CD4-positive, alpha-beta T cell treated with Interleukin-12 subunit alpha and Interleukin-12 subunit beta, for 1 hour (primary cell): ENCODE measurements at places on chromosomes 3 and 15.
A peak's percentile ranks its signal among the peaks of the same experiment; 100 is the strongest.

GRCh38 chr3:77370413-77370812, 330.5 kb downstream of the ROBO2 start:
- no peak for DNase-seq

GRCh38 chr3:176512037-176512436, 685.2 kb downstream of the TBL1XR1 start:
- DNase-seq: no peak

GRCh38 chr15:56984681-56985481, 66.4 kb downstream of the TCF12 start:
- no peak for DNase-seq

- DNase-seq: no peak
These were observed 294.8 kb upstream of the NR2E3 start for GRCh38 chr15:71515375-71516186.

GRCh38 chr3:33848624-33849347, 50.4 kb downstream of the PDCD6IP start:
- peak; percentile 7 for DNase-seq

DNA sequence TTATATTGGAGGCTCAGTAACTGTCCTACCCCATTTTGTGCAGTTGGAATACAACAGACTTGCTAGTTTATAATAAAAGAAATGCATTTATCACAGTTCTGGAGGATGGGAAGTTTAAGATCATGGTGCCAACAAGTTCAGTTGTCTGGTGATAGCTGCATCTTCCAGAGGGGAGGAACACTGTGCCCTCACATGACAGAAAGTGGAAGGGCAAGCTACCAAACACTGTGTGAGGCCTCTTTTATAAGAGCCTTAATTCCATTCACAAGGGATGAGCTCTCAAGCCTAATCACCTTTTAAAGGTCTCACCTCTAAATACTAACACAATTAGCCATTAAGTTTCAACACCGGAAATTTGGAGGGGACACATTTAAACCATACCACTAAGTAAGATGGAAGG, 1073.9 kb downstream of the PLOD2 start:
- no peak for DNase-seq

- DNase-seq: no peak
These were observed 239.1 kb downstream of the LRRN1 start for GRCh38 chr3:4038351-4038750.

DNA sequence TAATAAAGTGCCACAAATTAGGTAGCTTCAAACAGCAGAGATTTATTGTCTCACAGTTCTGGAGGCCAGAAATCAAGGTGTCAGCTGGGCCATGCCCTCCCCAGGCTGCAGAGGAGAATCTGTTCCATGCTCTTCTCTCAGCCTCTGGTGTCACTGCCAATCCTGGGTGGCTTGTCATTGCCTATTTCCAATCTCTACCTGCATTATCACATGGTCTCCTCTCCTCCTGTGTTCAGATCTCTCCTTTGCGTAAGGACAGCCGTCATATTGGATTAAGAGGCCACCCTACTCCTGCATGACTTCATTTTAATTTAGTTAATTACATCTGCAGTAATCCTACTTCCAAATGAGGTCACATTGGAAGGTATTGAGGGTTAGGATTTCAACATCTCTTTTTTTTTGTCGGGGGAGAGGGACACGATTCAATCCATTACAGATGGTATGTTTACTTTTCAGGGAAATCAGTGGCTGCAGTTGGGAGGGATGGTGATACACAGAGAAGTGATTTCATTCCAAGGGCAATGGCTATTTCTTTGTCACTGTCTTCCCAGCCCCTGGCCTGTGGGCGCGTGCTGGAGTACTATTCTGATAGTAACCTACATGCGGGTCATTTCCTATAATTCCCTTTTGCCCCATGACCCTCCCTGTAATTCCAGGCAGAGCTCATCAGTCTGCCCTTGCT, 169.4 kb downstream of the MINAR1 start:
- no peak for DNase-seq
